ENCODE measurements at places on chromosomes 5 and 9. TPM values are rescaled to one million over a fixed set of nuclear protein-coding genes. Genes with fewer than 3 reads are reported as not detected.
A peak's percentile ranks its signal among the peaks of the same experiment; 100 is the strongest.

GRCh38 chr9:138024831-138025291, 147.3 kb downstream of the CACNA1B start:
- no peak for DNase-seq

Gene GLDC
- 1.3 TPM for polyA plus RNA-seq

Gene ATP10B
- polyA plus RNA-seq: 0.48 TPM

GRCh38 chr9:72856972-72857623, 95.8 kb downstream of the ALDH1A1 start:
- DNase-seq: peak; percentile 79

GRCh38 chr9:131740898-131741297, 1.0 kb upstream of the RAPGEF1 start:
- no peak for DNase-seq

GRCh38 chr5:156376751-156377150, 49.8 kb downstream of the SGCD start:
- DNase-seq: no peak

Measured in hindlimb muscle (tissue), 1 donor.